CD4-positive, alpha-beta memory T cell (primary cell): ENCODE measurements at places on chromosomes 12 and 14.

GRCh38 chr14:74713395-74713735 lies 421 bp downstream of the FCF1 start:
- DNase-seq, result no peak

- no peak for DNase-seq
Observed at GRCh38 chr12:27970401-27971120, 2.0 kb downstream of the PTHLH start.

GRCh38 chr12:25107920-25108319 lies 87.0 kb downstream of the DNAI7 start:
- no peak for DNase-seq

DNA sequence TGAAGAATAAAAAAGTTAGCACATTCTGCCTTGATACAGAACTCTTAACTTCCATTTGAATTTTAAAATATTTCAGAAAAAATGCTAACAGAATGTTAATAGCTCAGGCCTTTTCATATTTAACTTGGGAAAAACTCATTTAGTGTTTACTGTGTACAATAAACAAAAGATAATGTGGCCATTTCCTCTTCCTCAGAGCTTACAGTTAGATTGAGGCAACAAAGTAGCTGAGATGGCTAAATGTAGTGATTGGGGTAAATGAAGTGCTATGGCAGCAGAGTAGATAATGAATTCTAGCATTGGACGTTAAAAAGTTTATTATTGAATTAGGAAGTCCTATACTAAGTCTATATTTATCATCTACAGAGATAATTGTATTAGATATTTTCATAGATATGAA lies 12.7 kb downstream of the CPSF2 start:
- no peak for DNase-seq

DNA sequence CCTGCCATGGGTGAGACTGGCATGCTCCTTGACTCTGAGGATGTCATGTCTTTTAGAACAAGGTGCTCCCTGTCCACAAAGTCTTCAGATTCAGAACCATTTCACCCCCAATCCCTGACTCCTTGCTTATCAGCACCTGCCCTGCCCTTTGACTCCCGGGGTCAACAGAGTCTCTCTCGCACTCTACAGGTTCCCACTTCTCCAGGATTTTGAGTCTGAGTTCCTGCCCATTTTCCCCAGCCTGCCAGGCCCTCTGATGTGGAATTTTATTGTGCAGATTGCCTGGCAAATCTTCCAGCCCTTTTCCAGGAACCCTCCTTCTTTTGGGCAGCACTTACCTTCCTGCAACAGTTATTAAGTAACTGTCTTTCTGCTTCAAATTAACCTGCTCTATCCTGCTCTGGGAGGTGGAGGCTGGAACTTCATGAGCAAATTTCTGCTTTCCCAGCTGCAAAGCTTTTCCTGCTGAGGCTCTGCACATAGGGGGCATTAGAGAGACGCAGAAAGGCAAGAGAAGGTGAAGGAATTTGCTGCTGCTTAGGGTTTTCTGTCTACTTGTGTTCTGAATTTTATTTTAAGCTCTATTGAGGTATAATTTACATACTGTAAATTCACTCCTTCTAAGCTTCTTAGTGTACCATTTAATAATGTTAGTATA lies 259.1 kb downstream of the PCNX1 start:
- no peak for DNase-seq
